ENCODE measurements at places on chromosomes 13 and 19.

- DNase-seq = no peak
These were observed 19.5 kb upstream of the TRPC4 start for GRCh38 chr13:37889102-37889501.

GRCh38 chr19:54391589-54392061, 23.6 kb upstream of the TTYH1 start:
- DNase-seq = no peak

GRCh38 chr13:51715613-51716012, 88.3 kb downstream of the DHRS12 start:
- DNase-seq = no peak

GRCh38 chr13:110914331-110915056, 375 bp downstream of the ANKRD10 start:
- no peak for DNase-seq

- DNase-seq = no peak
These were observed 2.9 kb downstream of the SHFL start for GRCh38 chr19:10088949-10089554.

GRCh38 chr13:73903561-73903960, 230.6 kb downstream of the KLF12 start:
- DNase-seq = no peak

DNA sequence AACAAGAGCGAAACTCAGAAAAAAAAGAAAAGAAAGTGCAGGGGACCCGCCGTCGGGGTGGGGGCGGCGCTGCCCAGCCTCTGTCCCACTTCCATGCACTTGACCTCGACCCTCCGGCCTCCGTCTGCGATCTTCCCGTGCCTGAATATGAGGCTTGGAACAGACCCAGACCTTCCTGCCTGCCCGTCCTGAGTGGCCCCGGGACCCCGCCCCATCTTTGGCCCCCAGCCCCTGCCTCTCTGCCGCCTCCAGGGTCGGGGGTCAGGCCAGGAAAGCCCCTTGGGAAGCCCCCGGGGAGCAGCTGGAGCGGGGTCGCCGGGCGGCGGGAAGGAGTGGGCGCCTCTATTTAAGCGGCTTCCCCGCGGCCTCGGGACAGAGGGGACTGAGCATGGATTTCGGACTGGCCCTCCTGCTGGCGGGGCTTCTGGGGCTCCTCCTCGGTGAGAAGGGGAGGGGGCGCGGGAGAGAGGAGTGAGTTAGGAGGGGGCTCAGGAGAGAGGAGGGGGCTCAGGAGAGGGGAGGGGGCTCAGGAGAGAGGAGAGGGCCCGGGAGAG, at the start of gene MADCAM1:
MADCAM1 (plus strand) TSS at position 375 of the 554 bp plus-strand sequence; CDS start at position 389, 14 bp downstream.
- DNase-seq = no peak

Measured in epithelial cell of proximal tubule (primary cell).